HT1080 (cell line): ENCODE measurements at places on chromosomes 3 and 15.

DNA sequence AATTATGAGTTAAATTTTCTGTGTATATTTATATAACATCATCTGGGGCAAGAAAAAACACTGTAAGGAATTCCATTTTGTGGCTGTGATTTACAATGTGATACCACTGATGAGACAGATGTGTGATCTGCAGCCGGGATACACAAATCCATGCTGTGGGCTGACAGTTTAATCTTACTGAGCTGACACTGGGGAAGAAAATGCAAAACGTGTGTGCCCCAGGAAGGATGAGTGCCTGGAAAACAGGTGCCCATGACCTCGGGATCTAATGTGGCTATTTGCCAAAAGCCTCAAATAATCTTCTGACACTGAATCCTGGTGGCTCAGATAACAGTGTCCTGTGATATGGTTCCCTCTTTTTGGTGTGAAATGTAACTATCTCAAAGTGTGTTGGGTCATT is 10.5 kb downstream of the MYRIP start:
- no peak for DNase-seq

DNA sequence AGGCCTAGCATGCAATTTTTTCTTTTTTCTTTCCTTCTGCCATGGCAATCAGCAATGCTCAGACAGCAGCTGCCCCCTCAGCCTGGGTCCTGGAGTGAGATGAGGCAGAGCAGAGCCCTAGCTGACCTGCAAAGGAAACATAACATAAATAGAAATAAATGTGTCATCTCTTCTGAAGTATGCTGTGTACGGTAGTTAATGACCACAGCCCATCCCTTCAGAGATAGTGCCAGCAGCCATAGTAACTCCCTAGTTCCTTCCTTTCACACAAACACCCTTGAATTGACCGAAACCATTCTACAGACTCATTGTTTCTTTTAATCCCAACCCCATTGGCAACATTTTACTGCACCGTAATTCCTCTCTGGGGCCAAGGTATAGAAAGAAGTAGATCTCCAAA is 8.4 kb upstream of the CD47 start:
- DNase-seq, result no peak

- no peak for DNase-seq
Measured at GRCh38 chr3:63450023-63450422, 171.9 kb downstream of the SYNPR start.

DNA sequence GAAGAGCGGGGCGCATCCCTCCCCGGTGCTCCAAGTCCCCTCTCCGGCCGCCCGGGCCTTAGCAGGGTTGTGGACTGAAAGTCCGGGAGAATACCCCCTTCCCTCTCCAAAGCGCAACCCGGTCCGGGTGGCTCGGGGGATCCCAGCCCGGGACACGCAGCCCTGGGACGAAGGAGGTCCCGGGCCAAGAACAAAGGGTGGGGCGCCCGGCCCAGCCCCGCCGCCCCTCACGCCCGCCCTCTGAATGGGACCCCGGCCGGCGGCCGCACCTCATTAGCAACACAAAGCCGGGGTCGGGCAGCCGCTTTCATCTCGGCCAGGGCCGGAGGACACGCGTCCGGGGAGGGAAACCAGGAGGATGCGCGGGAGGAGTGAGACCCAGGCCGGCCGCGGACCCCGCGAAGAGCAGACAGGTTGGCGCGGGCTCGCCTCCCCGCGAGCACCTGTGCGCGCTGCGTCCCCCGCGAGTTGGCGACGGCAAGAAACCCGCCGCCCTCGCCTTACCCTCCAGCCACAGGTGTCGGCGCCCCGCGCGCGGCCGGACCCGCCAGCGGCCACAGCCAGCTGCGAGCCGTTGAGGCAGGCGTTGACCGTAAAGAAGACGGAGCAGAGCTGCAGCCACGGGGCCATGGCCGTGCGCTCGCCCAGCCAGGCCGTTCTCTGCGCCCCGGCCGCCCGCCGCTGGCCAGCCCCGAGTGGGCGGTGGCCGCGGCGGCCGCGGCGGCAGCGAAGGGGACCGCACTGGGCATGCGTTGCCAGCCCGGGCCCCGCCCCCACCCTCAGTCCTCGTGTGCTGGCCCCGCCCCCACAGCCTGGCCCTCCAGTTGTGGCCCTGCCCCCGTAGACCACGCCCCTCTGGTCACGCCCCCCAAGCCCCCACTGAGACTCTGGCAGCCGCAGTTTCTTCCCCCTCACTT is at the start of gene IL17RD:
IL17RD (minus strand) TSS at position 697 of the 917 bp plus-strand sequence; CDS start at position 630, 67 bp downstream.
- peak; percentile 21 for DNase-seq

- no peak for DNase-seq
Measured at GRCh38 chr15:22951381-22952280, 28.5 kb downstream of the CYFIP1 start.

DNA sequence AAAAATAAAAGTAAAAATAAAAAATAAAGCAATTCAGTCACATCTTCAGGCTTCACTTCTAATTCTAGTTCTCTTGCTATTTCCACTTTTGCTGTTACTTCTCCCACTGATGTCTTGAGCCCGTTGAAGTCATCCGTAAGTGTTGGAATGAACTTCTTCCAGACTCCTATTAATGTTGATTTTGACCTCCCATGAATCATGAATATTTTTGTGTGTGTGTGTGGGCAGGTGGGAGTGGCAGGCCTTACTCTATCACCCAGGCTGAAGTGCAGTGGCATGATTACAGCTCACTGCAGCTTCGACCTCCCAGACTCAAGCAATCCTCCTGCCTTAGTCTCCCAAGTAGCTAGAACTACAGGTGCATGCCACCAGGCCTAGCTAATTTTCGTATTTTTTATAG is 10.7 kb downstream of the USP4 start:
- no peak for DNase-seq
